ENCODE measurements at places on chromosomes 4 and X. TPM values are rescaled to one million over a fixed set of nuclear protein-coding genes. Genes with fewer than 3 reads are reported as not detected.

Gene ENAM
- not detected for total RNA-seq

Gene CACNA1F
- total RNA-seq: not detected

Gene HHIP
- total RNA-seq: 8.8 TPM

Gene DDX60
- total RNA-seq: 6.6 TPM

Gene ARFIP1
- 23.0 TPM for total RNA-seq

Gene BEX2
- 1.5 TPM for total RNA-seq

Gene TNMD
- not detected for total RNA-seq

Gene PRDM5
- total RNA-seq: 12.1 TPM

Gene RAB40AL
- not detected for total RNA-seq

Gene CXCL8
- total RNA-seq: 4.0 TPM

Gene CMC4
- 38.2 TPM for total RNA-seq

Gene KIAA0232
- total RNA-seq: 15.9 TPM

Gene ARMCX1
- total RNA-seq: 24.7 TPM

Gene CTPS2
- total RNA-seq: 5.3 TPM

Gene NAA10
- total RNA-seq: 89.0 TPM

Gene COL4A6
- 1.3 TPM for total RNA-seq
